ENCODE measurements at places on chromosomes 6 and 20.
A peak's percentile ranks its signal among the peaks of the same experiment; 100 is the strongest.

DNA sequence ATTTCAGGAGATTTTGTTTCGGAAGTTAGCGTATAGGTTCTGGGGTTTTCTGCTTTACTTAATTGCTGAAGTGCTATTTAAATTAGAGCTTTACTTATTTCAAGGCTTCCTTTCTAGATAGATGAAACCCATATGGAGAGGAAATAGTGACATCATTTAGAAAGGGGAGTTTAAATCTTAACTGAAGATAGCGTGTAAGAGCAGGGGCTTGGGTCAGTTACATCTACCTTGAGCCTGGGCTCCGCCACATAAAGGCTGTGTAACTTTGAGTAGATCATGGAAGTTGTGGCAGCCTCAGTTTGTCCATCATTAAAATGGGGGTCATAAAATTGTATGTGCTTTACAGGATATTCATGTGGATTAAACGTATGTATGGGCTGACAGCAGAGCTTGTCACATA, 4.7 kb downstream of the CDS2 start:
- no peak for DNase-seq

- no peak for DNase-seq
These were observed 373.2 kb downstream of the TAF4 start for GRCh38 chr20:61692479-61692878.

GRCh38 chr20:32536851-32537656, 48.1 kb downstream of the NOL4L start:
- DNase-seq = peak; percentile 96

DNA sequence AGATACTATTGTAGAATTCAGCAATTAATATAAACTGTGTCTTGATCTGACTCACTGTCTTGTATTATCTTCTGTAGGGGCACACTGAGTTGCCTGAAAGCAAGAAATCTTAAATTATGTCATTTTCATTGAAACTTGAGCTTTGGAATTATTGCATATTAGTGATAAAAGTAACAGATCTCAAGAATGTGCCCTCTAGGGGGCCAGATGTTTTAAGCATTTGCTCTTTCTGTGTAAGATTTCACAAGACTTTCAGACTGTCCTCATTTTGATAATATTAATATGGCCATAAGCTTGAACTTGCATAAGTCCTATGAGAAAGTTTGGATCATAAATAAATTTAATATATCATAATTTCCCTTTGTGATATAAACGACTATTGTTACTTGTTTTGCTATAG, 55.5 kb upstream of the MYO6 start:
- no peak for DNase-seq

- DNase-seq = no peak
These were observed 34.9 kb upstream of the RALGAPA2 start for GRCh38 chr20:20747298-20747697.

DNA sequence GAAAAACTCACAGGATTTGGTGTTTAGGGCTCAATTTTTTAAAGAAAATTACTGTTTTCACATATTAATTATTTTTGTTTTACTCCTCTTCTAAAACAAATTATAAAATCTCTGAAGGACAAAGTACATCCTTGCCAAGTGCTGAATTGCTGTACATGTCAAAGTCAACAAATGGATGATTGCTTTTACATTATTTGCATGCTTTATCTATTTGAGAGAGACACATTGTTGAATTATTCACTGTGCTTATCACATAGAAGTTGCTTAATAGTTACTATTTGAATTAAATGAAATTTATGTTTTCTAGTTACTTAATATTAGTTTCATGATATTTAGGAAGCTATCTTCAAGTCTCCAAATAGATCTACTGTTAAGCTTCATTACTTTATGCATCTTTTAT, 318.6 kb upstream of the PTCHD4 start:
- peak; percentile 18 for DNase-seq

DNA sequence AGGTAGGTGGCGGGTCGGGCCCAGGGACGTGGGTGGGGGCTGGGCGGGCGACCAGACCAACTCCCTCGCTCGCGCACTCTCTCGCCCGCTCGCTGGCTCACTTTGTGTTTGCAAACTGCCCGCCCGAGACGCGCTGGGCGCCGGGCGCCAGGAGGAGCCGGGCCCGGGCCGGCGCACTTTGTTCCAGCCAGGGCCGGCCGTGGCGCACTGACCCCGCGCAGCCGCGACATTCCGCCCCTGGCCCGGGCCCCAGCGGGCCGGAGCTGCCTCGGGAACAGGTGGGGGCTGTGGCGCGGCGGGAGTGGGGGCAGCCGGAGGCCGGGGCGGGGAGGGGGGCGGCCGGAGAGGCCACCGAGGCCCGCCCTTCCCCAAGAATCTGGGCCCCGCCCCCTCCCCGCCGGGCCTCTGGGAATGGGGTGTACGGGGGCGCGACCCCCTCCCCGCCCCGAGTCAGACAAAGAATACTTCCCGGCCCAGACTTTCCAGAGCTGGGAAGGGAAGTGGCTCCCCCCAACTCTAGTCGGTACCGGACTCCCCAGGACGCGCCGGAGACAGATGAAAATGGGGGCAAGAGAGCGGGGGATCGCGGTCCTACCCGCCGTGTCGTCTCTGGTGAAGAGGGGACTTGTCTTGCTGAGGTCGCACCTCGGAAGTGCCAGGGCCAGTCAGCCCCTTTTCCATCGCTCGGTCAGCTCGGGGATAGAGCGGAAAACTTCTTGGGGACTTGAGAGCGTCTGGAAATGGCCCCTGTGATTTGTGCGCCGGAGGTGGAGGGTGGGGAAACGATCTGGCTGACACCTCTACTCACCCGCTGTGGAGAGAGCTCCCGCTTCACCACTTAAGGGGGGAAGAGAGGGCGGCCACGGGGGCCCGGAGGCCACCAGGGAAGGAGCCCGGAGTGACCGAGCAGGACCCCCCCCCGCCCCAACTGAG, 951 bp downstream of the FOXP4 start:
- peak; percentile 81 for DNase-seq

GRCh38 chr6:166289207-166290060, 18.8 kb downstream of the PRR18 start:
- peak; percentile 7 for DNase-seq

All from DMS53 (cell line).